ENCODE measurements at places on chromosomes 16 and 17. TPM values are rescaled to one million over a fixed set of nuclear protein-coding genes. Genes with fewer than 3 reads are reported as not detected.

DNA sequence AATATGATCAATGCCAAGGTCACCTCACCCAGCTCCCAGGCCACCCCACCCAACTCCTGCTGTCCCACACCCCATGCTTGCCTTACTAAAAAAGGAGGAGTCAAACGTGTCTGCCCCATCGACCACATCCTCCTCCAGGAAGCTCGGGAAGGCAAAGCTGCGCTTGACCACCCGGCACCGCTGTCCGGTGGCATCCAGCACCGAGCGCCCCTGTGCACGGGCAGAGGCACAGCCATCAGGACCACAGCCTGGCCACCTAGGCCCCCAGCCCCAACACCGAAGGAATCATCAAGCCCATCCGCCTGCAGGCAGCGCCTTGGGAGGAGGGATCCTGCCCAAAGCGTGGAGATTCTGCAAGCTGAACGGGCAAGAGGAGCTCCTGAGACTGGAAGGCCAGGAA is 10.2 kb downstream of the AANAT start:
- DNase-seq: no peak

BRIP1 gene
- 1.4 TPM for total RNA-seq

GRCh38 chr16:1772362-1772907 is at the start of gene EME2:
EME2 (plus strand) TSS chr16:1772810; CDS start chr16:1773228, 418 bp downstream.
- no peak for DNase-seq

ABCC12 gene
- total RNA-seq: not detected
